RCC 7860 (cell line): ENCODE measurements at places on chromosomes 5 and 9.
A peak's percentile ranks its signal among the peaks of the same experiment; 100 is the strongest.

GRCh38 chr9:82320566-82320965 is 332.0 kb downstream of the SPATA31D1 start:
- DNase-seq, result no peak

GRCh38 chr5:119036101-119036762 is 34.7 kb upstream of the DMXL1 start:
- DNase-seq, result peak; percentile 75

DNA sequence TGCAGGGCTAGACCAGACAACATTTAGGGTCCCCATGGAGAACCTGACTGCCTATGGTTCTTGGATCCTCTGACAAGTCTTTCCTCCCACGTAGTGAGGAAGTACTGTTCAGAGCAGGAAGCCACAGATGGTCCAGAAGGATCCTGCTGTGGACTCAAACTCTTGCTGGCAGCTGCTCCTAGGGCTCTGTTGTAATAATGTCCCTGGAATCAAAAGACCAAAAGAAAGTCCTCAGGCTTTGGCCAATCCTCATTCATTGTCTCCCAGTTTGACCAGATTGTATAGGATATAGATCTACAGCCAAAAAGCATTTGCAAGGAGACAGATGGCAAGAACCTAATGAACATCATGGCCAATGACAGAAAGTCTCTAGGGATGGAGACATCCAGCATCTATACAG is 53.9 kb downstream of the SEMA6A start:
- DNase-seq, result no peak

DNA sequence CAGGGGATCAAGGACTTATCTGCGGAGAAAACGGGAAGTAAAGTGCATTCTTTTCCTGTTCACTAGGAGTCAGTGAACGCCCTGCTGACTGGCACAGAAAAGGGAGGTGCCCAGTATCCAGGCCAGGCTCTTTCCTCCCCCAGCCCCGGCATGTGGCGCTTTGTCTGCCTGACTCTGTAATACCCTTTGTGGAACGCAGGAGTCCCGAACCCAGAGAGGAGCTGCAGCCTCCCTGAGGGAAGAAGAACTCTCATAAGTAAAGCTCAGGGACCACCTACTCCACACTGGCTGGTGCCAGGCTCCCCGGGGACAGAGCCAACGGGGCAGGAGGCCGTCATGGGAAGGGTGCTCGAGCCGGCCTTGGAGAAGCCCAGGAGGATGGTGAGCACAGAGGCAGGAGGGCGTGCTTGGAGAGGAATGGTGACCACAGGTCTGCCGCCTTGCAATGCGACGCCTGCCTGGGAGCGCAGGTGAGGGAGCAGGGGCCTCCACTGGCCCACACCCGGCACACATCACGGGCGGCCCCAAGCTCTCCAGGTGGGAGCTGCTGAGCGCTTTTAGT is 31.5 kb downstream of the VAV2 start:
- no peak for DNase-seq

DNA sequence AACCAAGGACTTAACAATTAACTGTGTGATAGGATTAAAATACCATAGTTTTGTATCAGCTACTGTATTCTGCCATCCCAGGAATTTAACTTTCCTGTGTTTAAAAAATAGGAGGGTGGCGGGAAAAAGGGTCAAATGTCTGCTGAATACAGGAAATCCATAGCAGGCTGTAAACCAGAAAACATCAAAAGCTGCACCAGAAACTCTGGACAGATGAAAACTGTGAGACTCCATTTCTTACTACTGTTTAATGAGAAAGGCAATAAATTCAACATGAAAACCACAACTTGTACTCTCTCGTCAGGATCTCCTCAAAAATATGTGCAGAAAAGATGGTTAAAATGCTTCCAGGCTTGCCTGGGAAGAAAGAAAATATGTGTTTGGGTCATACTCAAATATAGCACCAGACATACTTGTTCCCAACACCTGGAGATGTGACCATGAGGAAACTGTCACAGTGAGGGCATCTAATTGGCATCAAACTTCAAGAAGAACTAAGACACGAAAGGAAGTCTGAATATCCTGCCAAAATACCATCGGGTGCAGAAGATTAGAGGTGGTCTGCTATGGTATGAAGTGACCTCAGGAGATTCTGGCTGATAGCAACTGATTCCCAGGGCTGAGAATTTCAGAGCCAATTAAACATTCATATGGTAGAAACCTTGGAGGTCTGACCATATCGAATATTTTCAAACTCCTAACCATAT is 164.7 kb upstream of the TARS1 start:
- no peak for DNase-seq

DNA sequence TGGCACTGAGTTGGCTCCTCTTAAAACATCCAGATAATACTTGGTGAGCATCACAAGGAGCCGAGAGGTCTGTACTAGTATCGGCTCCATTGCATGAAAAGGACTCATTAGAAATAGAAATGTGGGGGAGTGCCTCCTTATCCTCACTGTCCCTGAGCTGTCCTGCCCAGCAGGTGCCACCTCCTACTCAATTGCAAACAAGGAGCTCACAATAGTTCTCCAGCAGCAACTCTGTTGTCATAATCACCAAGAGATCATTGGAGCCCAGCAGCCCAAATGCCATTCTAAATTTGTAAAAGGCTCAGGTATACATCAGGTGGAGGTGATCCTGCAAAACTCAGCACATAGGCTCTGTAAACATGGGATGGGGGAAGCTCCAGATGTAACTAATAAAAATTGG is 99.1 kb downstream of the PLK2 start:
- no peak for DNase-seq

DNA sequence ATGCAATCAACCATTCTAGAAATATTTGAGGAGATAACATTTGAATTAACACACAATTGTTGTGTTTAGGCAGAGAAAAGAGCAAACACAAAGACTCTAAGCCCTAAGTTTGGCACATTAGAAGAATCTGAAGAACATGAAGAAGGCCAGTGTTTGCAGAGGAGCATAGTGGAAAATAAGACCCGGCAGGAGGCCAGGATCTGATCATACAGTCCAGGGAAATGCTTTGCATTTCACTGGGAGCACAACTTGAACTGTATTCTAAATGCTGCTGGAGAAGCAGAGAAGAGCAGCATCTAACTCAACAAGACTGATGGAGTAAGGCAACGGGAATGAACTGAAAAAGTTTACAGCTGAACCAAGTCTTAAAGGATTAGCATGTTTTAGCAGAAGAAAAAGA is 463.4 kb downstream of the ZNF608 start:
- DNase-seq, result no peak

DNA sequence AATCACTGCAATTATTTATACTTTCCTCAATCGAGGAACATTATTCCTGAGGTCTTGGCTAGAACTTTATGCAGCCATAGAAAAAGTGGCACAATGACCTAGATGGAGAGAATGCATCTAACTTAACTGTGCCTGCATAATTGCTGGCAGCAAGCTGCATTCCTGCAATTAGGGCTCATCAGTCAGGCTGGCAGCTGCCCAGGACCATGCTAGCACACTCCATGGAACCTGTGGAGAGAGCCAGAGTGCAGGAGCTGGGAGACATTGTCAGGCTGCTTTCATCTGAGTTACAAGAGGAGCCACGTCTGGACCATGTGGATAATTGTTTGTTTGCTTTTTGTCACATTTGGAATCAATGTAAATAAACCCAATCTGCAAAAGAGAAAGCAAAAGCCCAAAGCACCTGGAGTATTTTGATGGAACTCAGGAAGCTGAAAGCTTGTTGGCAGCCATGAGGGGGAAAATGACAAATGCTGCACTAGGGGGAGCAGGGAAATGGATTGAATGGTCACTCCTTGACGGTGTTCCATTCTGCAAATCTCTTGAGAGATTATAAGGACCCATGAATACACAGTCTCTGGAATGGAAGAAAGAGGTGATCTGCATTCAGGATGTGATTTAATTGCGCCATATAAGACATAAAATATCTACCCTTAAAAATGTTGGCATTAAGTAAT is 839.9 kb downstream of the MAT2B start:
- DNase-seq, result no peak
